ENCODE measurements at places on chromosomes 3 and 15. TPM values are rescaled to one million over a fixed set of nuclear protein-coding genes. Genes with fewer than 3 reads are reported as not detected.

The C3orf85 gene
- not detected for total RNA-seq

The PSTPIP1 gene
- 12.3 TPM for total RNA-seq

The BCL2A1 gene
- 0.83 TPM for total RNA-seq

The OIP5 gene
- not detected for total RNA-seq

The RAB8B gene
- total RNA-seq: 54.1 TPM

GRCh38 chr3:168878655-168879054 is 782.9 kb upstream of the GOLIM4 start:
- DNase-seq: no peak

- DNase-seq: no peak
These were observed 127.1 kb downstream of the KCNMB2 start for GRCh38 chr3:178663201-178663934.

DNA sequence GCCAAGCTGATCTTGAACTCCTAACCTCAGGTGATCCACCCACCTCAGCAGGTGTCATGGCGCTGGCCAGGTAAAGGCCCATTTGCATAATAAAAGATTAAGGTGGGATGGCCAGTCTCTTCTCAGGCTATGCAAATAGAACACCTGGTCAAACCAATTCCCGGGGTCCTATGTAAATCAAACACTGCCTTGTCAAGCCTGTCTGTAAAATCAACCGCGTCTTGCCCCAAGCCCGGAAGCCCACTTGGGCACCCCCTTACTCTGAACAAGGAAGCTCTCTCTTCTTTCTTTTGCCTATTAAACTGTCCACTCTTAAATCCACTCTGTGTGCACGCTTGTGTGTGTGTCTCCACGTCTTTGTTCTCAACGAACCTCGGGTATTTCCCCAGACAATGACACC is 13.0 kb upstream of the POC1A start:
- DNase-seq: no peak

DNA sequence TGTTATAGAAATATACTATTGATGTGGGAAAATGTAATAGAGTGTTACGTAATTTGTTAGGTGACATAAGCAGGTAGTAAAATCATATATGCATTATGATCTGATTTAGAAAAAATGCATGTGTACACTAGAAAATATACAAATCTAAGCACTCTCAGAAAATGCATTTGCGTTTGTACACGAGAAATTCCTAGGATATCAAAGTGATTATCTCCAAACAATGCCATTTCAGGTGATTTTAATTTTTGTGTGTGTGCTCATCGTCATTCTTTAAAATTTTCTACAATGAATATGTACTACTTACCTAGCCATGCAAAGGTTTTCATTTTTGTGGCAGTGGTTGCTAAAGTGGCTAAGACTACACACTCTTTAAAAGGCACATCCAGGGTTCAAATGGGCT is 140.8 kb upstream of the RAD18 start:
- DNase-seq: no peak

DNA sequence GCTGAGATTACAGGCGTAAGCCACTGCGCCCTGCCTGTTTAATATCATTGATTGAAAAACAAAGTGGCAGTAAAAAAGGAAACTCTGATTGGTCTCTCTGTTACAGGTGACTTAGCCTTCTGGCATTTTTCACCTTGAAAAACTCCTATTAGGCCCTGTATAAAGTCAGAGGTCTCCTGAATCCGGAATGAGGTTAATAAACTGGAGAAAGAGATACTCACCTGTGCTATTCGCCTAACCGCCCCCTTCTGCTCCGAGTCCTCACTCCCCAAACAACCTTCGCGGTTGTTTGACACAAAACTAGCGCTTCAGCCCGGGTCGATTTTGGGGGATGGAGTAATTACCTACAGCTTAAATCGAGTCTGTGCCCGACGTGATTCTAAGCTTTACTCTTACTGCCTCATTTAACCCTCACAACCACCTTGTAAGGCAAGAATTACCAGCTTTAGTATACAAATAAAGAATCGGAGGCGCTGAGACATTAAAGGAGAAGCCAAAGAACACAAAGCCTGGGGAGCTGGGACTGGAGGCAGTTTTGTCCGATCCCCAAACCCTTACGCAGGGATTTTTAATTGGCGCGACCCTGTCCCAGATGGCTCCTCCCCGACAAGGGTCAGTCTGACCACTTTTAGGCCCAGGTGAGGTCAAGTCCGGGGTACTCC is 441 bp downstream of the CEP70 start:
- no peak for DNase-seq

DNA sequence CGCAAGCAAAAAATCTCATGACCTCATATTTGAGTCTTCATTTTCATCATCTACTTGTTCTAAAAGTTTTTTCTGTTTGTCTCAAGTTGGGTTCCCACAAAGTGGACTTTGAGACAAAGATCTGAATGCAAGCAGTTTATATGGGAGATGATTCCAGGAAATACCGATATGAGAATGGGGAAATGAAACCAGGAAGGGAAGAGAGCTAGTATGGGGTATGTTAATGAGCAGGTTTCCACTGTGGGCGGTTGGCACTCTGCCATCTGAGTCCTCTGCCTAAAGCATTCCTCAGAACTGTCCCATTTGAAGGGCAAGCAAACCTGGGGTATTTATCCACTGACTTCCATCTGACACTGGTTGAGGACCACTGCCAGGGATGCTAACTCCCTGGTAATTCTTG is 8.8 kb downstream of the ADPRH start:
- DNase-seq: no peak

DNA sequence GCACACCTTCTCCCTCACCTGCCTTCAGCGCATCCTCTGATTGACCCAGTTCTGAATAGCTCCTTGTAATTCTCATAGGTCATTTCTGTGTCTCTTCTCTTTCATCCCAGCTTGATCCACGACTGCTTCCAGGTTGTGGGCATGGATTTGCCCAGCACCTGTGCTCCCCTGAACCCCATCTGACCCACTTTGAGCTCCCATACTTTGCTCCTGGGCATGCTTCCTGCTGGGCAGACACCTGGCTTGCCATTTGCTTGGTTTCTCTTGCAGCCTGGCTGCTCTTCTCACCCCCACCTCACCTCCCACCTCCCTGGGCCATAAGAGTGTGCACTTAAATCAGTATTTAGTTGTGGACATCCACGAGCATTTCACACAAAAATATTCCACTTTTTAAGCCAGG is 635.5 kb downstream of the TBL1XR1 start:
- no peak for DNase-seq
